ENCODE measurements at places on chromosomes 7 and 10.

- DNase-seq, result no peak
Measured at GRCh38 chr10:15244635-15245197, 76.2 kb upstream of the NMT2 start.

DNA sequence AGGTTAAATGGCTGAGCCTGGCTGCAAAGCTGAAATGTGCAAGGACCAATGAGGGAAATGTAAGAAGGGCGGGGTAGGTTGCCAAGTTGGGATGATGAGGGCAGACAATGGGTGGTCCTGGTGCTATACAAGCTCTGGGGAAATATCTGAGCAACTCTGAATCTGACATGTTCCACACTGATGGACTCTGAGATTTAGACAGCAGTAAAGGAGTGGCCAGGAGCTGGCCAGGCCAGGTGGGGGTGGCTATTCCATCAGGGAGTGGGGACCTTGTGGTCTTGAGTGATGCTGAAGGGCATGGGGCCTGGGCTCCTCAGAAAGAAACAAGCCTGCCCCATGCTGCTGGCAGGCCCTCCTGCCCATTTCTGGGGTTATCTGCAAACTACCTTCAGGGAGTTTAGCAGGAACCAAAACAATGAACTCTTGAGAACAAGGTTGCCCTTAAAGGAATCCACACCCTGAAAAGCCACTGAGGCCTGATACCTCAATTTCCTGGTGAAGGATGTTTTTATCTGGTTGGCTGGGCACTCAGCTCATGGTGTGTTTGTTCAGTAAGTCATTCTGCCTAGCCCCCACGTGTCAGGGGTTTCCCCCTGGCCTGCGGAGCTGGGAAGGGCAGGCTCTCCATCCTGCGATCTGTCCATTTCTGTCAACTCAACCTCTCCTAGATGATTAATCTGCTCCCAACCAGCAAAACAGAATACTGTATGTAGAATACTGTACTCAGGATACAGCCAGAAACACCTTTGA is 143.3 kb upstream of the TNS3 start:
- DNase-seq, result peak; percentile 55

DNA sequence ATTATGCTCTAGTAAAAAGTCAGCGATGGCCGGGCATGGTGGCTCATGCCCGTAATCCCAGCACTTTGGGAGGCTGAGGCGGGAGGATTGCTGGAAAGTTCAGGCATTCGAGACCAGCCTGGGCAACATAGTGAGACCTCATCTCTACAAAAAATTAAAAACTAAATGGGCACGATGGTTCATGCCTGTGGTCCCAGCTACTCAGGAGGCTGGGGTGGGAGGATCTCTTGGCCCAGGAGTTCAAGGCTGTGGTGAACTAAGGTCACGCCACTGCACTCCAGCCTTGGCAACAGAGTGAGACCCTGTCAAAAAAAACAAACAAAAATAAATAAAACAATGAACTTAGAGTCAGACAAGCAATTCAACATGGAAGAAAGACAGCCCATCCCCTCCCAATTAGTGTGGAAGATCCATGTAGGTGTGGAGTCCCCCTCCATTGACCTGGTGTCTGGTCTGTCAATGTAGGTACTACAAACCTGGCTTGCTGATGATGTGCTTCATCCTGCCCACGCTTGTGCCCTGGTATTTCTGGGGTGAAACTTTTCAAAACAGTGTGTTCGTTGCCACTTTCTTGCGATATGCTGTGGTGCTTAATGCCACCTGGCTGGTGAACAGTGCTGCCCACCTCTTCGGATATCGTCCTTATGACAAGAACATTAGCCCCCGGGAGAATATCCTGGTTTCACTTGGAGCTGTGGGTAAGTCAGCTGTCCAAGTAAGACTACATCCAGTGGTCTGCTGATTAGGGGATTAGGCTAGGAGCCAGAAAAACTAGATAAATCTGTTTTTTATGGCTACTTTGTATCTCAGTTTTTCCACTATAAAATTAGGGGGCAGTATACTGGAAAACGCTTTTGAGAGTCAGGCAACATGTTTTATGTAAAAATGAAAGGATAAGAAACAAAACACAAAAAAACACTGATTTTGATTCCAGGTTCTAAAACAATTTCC is 9.3 kb downstream of the SCD start:
- no peak for DNase-seq

DNA sequence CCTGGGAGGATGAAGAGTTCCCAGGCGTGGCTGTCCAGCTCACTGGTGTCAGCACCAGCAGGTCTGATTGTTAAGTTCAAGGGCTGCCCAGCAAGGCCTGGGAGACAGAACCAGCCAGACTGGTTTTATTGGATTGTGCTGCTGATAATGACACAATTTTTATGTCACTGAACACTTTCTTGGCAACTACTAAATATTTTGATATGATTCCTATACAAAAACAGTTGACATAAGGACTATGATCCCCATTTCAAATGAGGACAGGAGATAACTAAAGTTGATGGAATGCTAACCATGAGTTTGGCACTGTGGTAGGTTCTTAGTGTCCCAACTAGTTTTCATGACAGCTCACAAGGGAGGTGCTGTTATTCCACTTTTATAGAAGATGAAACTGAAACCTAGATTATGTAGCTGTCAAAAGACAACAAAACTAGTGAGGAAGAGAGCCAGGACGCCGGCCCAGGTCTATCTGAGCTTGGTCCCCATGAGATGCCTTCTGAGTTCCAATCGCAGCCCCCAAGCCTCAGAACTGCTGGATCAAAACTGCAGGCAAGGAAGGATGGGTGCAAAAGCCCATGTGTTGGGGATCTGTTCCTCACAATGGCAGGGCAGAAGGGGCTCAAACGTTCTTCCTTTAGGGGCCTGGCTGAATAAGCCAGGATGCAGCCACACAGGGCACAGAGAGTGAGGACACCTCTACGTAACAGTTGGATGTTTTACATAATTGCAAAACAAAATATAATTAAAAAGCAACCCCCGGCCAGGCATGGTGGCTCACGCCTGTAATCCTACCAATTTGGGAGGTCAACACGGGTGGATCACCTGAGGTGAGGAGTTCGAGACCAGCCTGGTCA is 52.8 kb downstream of the COBL start:
- no peak for DNase-seq

GRCh38 chr10:99343262-99343661 is 14.1 kb downstream of the CNNM1 start:
- no peak for DNase-seq
